Stimulated activated CD4-positive, alpha-beta T cell treated with anti-CD3 and anti-CD28 coated beads, Interleukin-1b, Interleukin-23, amount 100 ng/mL, for 1 hour (primary cell): ENCODE measurements at places on chromosomes 6 and 20.

DNA sequence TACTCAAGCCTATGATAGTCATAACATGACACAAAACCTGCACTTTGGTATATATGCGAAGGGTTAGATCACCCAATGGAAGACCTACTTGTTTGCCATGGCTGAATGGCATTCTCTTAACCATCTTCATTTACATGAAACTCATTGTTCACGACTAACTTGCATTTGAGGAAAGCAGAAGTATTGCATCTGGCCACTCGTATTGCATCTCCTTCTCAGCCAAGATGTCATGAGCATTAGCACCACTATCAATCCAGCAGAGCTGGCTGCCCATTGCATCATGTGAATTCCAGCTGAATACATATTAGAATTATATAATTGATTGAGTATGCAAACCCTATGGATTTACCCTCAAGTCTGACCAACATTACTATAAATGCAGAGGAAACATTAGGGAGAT is 390.2 kb downstream of the LAMA2 start:
- DNase-seq, result no peak

DNA sequence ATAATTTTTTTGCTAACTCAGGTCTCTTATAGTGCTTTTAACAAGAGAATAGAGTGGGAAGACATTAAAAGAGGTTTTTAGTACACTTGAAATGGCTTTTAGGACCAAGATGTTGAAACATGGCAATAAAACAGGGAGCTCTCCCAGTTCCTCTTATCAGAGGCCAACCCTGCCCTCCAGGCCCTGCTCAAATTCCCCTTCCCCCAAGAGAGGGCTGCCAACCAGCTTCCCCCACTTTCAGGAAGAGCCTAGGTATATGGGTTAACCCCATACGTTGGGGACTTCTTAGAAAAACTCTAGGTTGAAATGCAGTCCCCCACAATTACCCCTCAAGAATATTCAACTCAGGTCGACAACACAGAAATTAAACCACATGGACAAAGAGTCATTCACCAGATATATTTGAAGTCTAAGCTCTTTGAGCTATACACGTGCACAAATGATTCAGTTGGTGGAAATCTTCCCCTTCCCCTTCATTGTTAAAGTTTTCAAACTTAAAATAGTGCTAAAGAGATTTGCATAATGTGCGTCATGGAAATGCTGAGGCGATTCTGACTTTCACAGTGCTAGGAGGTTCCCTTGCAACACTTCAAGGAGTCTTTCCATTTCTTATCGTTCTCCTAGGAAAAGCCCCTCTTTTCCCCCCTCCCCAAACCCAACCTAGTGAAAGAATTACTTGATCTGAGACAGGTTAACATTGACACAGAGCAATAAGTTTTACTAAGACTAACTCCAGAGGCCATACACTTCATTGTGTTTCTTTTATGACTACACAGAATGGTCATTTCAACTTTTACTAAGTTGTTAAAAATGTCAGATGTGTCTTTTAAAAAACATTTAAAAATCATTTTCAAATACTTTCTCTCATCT is 49.8 kb upstream of the ENPP5 start:
- DNase-seq, result no peak

DNA sequence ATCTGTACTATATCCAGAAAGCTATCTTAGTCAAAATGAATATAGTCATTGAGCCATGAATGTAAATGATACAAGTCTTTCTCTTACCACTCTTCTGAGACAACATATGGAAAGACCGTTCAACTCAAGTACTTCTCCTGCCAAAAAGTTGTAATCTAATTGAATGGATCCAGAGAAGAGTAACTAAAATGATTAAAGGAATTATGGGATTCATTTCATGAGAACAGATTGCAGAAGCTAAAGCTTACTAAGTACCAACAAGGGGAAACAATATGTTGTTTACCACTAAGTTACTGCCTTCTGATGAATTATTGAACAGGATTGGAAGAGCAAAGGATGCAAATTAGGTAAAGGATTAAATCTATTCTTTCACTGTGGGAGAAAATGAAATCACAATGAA is 2.0 kb upstream of the LGSN start:
- DNase-seq, result no peak

DNA sequence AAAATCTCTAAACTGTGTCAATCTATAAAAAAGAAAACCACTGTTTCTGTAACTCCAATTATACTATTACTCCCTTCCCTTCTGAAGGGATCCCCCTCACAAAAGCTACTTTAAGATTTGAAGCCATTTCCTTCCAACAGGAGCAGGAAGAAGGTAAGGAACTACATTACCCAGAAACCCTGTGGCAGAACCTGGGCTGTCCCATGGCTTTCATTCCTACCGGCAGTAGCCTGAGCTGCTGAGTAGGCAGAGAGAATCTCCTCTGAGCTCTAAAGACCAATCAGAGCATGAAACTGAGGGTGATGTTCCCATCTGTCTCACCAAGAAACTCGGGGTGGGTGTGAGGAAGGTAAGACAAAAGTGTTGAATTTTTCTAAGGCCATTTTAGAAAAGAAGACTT is 108.0 kb upstream of the LRFN2 start:
- DNase-seq, result no peak

DNA sequence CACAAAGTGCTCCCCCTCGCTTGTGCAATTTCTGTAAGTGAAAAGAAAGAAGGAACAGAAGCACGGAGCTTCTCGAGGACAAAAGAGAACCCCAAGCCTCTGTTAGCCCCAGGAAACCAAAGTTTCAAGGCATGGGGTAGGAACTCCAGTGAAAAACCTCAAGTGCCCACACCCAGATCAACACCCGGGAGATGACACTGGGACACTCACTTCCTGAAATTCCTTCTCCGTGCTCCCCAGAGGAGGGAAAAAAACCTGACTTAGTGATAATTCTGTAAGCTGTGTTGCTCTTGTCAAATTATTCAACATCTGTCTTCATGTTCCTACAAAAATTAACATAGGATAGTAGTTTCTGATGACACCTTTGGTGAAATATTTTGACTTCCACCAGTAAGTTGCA is 4.6 kb downstream of the MDGA1 start:
- no peak for DNase-seq

GRCh38 chr20:19921284-19921793 is 95.8 kb upstream of the NAA20 start:
- DNase-seq, result no peak

- no peak for DNase-seq
Measured at GRCh38 chr6:109514946-109515345, 31.9 kb upstream of the ZBTB24 start.

- no peak for DNase-seq
Measured at GRCh38 chr20:17697171-17697570, 2.6 kb upstream of the BANF2 start.

- DNase-seq, result no peak
Measured at GRCh38 chr6:129115471-129115870, 232.5 kb downstream of the LAMA2 start.

GRCh38 chr6:3643921-3644738 is 107.4 kb downstream of the PXDC1 start:
- no peak for DNase-seq

GRCh38 chr20:40965671-40966070 is 63.0 kb upstream of the TOP1 start:
- DNase-seq, result no peak

- no peak for DNase-seq
Measured at GRCh38 chr6:118893064-118893806, 717 bp upstream of the ASF1A start.
